ENCODE measurements at places on chromosomes 11 and 22.
A peak's percentile ranks its signal among the peaks of the same experiment; 100 is the strongest.

- DNase-seq: no peak
Measured at GRCh38 chr22:30033901-30034300, 46.4 kb upstream of the HORMAD2 start.

DNA sequence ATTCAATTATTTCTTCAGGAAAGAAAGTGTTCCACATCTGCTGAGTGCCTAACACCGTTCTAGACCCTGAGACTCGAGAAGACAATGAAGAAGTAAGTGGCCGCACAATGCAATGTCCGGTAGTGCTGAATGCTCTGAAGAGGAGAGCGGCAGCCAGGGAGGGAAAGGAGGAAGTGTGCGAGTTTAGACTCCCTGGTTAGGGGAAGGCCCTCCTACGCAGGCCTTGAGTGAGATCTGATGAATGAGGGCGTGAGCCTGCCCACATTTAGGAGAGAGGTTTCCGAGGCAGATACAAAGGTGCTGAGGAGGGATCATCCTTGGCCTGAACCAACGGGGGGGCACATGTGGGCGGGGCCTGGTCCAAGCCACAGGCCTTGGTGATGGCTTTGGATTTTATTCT is 558.6 kb downstream of the NTM start:
- DNase-seq: no peak

- no peak for DNase-seq
Measured at GRCh38 chr22:22756109-22756508, 111.7 kb downstream of the GGTLC2 start.

- no peak for DNase-seq
Measured at GRCh38 chr22:44677353-44677840, 24.6 kb upstream of the PRR5 start.

GRCh38 chr11:28168718-28169117 is 60.5 kb downstream of the METTL15 start:
- no peak for DNase-seq

DNA sequence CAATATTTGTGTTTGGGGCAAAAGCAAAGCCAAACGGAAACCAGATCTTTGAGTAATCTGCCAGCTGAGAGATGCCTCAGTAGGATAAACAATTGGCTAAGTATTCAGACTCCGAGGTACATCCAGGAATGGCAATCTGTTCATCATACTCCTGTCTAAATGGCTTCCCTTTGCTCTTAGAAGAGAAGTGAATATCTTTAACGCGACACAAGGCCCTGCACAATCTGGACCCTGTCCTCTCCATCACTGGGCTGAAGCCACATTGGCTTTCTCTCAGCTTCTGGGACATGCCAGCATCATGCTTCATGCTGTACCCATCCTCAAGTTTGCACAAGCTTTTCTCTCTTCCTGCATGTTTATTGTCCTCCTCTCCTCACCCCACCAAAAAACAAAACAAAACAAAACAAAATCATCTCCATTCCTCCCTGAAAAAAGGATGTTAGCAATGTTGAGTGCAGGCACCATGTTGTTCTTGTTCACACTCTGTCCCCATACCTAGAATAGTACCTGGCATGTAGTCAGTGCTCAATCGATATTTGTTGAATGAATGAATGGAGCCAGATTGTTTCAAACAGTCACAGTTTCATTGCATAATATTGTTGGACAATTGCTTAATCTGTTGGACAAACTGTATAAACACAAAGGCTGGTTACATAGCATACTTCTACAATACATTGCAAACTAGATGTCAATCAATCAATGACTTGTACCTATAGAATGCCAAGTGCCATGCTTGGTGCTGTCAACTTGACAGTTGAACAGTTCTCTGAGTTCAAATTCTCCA is 38.2 kb upstream of the SESN3 start:
- DNase-seq: no peak

GRCh38 chr11:65641297-65642013 is 3.6 kb downstream of the SIPA1 start:
- DNase-seq: no peak

DNA sequence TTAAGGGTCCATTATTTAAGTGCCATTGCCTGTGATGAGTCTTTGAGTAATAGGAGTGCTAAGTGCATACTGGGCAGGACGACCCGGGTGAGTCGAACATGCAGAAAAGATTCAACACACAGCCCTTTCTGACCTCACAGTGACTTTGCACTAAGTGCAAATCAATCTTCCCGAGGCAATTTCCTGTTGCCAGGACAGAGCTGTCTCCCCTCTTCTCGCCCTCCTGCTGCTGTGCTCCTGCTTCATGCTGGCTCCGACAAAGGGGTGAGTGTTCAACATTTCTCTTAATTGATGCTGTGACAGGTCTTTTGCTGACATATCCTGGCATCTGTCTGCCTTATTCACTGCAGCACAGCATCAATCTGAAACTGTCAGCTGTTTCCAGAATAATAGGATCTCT is 42.0 kb downstream of the MCHR1 start:
- DNase-seq: no peak

DNA sequence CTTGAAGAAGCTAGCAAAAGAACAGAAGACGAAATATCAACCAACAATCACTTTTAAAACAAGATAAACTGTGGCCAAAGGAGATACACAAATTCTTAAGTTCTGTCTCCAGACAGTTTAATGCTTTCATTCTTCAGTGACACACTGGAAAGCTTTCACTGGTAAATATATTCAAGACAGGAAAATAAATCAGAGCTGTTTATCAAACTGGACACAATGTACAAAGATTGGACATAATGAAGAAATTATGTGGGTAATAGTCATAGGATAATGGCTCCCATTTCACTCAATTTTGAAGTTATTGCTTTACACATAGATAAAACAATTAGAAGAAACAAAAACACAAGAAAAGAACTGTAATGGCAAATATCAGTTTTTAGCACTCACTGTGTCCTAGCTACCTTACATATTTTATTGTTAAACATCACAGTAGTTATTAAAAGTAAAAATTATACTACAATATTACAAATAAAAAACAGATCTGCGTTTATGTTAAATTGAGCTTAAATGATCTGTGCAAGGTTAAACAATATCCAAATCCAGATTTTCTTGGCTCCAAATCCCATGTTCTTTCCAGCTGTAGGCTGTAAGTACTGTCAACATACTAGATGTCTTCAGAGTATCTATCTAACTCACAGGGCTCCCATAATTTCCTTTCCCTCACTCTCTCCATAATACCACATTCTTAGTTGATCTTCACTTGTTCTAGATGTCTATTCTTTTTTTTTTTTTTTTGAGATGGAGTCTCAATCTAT is 38.6 kb upstream of the NOX4 start:
- no peak for DNase-seq

GRCh38 chr22:46119729-46120419 is 30.5 kb upstream of the PPARA start:
- no peak for DNase-seq

- no peak for DNase-seq
Measured at GRCh38 chr11:75518204-75518549, 7.6 kb downstream of the GDPD5 start.

GRCh38 chr22:50526834-50527801 is 1.7 kb upstream of the SCO2 start:
- DNase-seq: no peak

GRCh38 chr11:90288212-90288821 is 65.5 kb upstream of the CHORDC1 start:
- no peak for DNase-seq

DNA sequence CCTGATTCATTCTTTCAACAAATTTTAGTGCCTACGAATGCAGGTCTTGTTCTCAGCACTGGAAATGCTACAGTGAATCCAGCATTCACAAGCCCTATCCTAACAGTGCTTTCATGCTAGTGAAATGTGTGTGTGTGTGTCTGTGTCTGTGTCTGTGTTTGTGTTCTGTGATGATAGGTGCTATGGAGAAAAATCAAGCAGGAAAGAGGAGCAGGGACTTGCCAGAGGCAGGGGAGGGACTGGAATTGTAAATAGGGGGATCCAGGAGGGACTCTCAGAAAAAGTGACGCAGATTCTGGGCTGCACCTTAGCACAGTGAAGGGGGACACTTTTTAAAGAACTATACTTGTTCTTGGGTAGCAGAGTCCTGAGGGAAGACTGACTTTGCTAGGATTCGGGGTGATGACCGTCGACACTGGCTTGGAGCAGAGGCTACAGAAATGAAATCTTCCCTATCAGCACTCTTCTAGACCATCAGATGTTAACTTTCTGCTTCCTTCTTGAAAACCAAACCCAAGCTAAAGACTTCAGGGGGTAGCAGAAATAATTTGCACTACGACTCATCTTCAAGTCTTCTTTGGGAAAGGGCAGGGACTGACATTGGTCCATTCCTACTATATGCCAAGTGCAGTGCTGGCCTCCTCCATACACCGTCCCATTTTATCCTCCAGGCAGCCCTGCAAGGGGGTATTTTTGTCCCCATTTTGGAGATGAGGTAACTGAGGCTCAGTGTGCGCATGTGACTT is 39.3 kb upstream of the PTPRJ start:
- DNase-seq: no peak

- DNase-seq: no peak
Measured at GRCh38 chr11:43545610-43546009, 134.9 kb upstream of the HSD17B12 start.

DNA sequence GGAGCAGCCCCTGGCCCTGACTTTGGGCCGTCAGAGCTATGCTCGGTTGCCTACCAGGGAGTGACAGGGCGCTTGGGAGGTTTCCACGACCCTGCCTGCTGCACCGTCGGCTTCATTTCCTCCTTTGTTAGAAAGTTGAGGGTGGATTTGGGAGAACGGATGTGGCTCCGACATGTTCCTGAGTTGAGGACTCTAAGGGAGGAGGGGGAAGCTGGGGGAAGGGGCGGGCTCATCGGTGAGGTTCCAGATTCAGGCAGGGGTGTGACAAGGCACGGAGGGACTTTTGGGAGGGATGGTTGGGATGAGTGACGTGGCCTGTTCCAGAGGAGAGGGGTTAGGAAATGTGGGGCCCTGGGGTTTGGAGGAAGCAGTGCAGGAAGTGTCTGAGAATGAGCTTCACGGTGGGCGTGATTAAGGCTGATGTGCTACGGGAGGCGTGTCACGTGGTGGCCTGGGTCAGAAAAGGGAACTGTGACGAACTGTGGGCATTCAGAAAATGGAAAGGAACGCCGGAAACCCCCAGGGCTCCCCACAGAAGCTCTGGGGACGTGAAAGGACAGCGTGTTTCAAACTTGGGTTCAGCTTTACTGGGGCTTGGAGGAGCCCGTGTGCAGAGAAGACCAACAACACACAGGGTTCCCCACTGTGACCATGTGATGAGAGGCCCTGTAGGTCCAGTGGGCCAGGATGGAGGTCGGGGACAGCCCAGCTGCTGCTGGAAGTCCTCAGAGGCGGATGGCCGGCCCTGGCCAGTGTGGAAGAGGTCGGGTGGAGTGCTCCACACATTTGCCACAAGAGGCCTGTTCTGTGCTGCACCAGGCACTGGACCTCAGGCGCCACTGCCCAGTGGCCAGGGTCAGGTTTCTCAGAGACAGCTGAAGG is 2.8 kb downstream of the PARVB start:
- peak; percentile 23 for DNase-seq

DNA sequence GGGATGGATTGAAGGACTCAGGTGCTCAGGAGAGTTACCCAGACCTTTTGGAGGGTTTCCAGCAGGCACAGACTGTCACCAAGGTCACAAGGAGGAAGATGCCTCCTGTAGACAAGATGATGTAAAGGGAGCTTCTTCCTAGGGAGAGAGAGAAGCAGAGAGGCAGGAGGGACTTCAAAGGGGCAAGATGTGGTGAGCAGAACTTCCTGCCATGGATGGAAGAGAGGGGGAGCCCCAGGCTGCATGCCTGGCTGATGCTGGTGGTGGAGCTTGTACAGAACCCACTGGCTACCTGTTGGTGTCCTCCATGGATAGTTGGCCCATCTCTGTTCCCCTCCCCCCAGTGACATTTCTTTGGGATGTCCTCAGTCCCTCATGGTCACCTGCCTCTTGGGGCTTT is 4.2 kb downstream of the HEPN1 start:
- DNase-seq: no peak

GRCh38 chr11:77002776-77003175 is 31.4 kb upstream of the B3GNT6 start:
- no peak for DNase-seq

- DNase-seq: no peak
Measured at GRCh38 chr11:100612766-100613165, 74.3 kb upstream of the ARHGAP42 start.

GRCh38 chr11:110530900-110531741 is 101.4 kb downstream of the FDX1 start:
- DNase-seq: no peak

DNA sequence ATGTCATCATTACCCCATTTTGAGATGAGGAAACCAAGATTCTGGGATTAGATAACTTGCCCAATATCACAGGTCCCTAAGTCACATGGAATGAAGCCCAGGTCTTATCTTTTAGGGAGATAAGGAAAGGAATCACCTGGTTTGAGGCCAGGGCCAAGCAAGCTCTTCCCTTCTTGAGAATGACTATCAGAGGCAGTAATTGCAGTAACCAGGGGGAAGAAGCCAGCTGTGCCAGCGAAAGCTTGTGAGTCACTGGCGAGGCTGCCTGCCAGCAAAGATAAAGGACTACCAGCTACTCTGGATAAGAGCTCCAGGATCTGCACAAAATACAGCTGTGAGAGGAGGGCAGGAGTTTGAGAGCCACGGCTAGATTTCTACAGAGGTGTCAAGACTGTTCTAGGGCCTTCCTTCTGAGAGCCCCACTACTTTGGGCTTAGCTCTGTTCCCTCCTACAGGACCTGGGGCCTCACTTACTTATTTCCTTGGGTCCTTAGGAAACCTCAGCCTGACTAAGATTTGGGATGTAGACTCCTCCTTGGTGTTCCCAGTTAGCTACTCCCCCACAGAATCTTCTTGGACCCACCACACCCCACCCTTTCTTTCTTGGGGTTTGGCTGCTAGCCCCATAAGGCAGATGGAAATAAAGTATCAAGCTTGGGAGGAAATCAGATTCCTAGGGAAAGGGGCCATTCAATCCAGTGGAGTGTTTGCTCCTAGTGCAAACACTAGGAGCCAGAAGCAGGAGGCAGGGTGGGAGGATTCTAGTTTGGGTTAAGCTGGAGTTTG is 9.7 kb upstream of the CCKBR start:
- no peak for DNase-seq

- no peak for DNase-seq
Measured at GRCh38 chr11:75725547-75726320, 8.1 kb downstream of the MOGAT2 start.

DNA sequence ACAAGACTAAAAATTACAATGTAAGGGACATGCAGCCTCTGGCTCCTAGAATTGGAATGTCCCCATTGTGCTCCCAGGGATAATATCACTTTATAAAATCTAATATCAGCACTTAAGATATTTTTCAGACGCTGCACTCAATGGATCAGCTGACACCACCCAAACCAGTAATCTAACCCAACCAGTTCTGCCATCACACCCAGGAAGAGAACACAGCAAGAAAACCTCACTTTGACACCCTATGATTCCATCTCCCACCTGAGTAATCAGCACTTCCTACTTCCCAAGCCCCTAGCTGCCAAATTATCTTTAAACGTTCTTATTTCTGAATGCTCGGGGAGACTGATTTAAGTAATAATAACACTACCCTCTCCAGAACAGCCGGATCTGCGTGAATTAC is 2.6 kb downstream of the CASP4 start:
- DNase-seq: no peak

GRCh38 chr11:46537537-46538295 is 56.1 kb downstream of the AMBRA1 start:
- peak; percentile 18 for DNase-seq

- no peak for DNase-seq
Measured at GRCh38 chr22:20610243-20610686, 102.9 kb downstream of the MED15 start.

GRCh38 chr11:96942855-96943254 is 553.0 kb downstream of the JRKL start:
- DNase-seq: no peak

- DNase-seq: no peak
Measured at GRCh38 chr11:26087120-26087935, 244.6 kb upstream of the ANO3 start.

- DNase-seq: no peak
Measured at GRCh38 chr11:128055576-128056217, 531.7 kb downstream of the ETS1 start.
